ENCODE measurements at places on chromosomes 7 and 10. TPM values are rescaled to one million over a fixed set of nuclear protein-coding genes. Genes with fewer than 3 reads are reported as not detected.

- no peak for DNase-seq
Measured at GRCh38 chr7:102321351-102322201, 34.7 kb downstream of the SPDYE6 start.

PDZD7 gene
- total RNA-seq = 0.59 TPM

- no peak for DNase-seq
Measured at GRCh38 chr10:128022261-128023196, 103.7 kb downstream of the MKI67 start.

MLXIPL gene
- 0.41 TPM for total RNA-seq

CNPY1 gene
- not detected for total RNA-seq

DNA sequence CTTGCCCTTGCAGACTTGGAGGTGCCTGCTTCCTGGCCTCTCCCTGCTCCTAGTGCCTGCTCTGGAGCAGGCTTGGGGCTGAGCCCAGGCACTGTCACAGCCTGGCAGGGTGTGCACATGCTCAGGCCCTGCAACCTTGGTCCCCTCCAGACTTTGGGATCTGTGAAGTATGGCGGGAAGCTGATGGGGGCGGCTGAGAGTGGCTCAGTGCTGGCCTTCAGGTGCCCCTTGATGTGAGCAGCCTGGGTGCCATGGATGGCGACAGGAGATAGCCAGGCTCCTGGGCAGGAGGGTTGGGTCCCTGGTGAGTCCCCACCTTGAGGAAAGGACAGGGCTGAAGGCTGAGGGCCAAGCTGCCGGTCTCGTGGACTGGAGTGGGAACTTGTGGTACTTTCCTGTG, 700.4 kb upstream of the KCND2 start:
- no peak for DNase-seq

DNA sequence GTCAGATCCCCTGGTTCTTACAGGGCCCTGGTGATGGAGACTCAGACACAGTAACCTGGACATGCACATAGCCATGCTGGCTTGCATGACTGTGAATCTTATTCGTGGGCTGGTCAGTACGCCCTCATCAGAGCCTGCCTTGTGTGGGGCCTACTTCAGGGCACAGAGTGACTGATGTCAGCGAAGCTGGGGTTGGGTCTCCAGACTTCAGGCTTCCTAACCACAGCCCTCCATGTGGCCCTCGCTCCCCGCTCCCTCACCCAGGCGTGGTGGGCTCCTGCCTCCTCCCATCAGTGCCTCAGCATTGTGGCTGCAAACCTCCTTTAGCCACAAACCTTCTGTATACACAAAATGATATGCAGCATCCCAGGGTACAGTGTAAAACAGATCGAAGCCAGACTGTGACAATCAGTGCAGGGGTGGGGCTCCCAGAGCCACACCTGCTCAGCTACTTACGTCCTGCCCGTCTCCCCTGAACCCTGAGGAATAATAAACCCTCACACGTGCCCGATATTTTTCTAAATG, 7.1 kb upstream of the C10orf105 start:
- no peak for DNase-seq

DNA sequence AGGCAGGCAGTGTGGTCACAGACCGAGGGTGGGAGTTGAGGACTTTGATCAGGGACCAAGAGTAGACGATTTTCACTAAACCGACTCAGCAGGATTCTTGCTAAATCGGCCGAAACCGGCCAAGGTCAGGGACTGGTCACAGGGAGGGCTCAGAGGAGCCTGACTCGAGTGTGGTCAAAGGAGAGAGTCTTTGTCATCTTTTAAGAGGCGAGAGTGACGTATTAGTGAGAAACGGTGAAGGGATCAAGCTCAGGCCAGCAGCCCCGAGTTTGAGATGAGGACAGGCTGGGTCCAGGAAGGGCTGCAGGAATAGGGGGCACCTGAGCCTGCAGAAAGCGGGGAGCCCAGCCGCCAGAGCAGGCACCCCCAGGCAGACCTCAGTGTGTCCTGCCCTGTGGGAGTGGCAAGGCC, 41.6 kb upstream of the FAM20C start:
- DNase-seq = no peak

DNA sequence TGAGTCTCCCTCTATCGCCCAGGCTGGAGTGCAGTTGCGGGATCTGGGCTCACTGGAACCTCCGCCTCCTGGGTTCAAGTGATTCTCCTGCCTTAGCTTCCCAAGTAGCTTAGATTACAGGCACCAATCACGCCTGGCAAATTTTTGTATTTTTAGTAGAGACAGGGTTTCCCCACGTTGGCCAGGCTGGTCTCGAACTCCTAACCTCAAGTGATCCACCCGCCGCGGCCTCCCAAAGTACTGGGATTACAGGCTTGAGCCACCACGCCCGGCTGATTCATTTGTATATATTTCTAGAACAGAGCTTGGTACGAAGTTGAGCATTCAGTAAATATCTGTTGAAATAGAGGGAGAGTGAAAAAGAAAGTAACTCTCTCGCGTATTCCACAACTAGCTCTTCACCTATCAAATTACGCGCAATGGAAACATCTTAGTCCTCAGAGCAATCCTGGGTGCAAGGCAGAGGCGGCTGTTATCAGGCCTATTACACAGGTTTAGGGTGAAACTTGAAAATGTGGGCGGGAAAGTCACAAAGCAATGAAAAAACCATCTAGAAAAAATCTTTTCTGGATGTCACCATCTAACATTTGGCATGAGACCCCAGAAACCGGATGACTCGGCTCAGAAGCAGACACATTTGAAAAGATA, 707 bp upstream of the GHITM start:
- DNase-seq = no peak

UBE2D1 gene
- 18.0 TPM for total RNA-seq

GRCh38 chr10:66671562-66671961, 254.3 kb upstream of the LRRTM3 start:
- no peak for DNase-seq

NDUFB8 gene
- 361 TPM for total RNA-seq

CLRN3 gene
- total RNA-seq = not detected

DNA sequence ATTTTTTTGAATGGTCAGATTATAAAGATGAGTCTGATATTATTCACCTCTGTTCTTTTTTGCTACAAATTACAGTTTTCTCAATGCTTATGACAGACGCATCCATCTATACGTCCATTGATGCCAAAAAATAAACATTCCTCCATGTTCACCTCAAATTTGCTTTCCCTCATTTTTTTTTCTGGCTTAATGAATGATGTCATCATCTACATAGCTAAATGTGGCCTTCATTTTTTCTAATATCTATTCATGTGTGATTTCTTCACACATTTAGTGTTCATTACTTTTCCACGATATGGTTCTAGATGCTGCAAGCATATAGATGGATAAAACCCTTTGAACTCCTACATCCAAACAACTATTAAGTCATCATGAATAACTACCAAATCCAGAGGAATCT, 163.1 kb downstream of the MAGI2 start:
- DNase-seq = no peak

TFPI2 gene
- 5.9 TPM for total RNA-seq

DNA sequence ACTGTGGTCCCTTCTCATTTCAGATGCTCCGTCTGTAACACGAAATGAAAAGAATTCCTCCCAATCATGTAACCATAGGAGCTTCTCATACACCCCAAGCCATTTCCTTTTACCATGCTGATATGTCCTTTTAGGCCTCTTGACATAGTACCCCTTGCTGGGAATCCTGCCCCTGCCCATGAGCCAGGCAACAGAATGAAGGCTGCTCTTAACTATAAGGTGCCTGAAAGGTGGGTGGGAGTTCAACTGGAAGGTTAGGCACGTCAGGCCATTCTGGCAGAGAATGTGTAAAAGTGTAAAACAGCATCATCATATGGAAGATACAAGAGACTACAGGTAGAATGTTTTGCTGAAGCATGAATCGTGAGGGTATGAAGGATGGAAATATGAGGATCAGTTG, 22.5 kb downstream of the IL2RA start:
- no peak for DNase-seq

GRCh38 chr7:101218236-101219125, 516 bp downstream of the ZNHIT1 start:
- no peak for DNase-seq

DNA sequence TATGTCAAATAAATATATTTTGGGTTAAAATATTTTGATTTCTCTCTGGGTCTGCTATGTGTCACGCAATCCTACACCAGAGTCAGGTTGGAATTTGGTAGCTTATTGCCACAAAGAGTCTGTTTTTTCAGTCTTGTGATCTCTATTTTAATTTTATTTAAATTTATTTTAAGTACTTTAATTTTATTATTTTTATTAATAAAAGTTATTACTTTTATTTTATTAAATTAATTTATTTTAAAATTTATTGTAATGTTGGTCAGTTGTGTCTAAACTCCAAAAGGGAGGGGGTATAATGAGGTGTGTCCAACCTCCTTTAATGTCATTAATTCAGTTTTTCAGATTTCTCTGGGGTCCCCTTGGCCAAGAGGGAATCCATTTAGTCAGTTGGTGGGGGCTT, 42.8 kb upstream of the RAB18 start:
- no peak for DNase-seq

- no peak for DNase-seq
Measured at GRCh38 chr7:149196151-149196704, 882 bp downstream of the ZNF282 start.

CALN1 gene
- total RNA-seq = not detected

CPA1 gene
- total RNA-seq = not detected

LRRC61 gene
- 9.8 TPM for total RNA-seq

DNA sequence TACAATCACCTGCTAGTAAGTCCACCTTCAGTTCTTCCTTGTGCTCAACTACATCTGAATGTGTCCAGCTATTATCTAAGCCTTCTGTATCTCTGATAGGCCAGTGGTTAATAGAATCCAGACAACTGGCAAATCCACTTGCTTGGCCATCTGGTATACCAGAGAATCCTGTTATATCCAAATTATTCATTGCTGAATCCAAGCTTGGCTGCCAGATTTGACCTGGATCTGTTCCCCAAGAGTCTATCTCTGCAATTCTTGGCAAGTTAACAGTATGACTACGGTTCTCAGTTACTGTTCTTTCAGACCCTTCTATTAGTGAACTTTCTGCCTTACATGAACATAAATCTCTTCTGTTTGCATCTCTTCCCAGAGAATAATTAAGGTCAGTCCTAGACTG, 154.6 kb upstream of the TARP start:
- no peak for DNase-seq

DNA sequence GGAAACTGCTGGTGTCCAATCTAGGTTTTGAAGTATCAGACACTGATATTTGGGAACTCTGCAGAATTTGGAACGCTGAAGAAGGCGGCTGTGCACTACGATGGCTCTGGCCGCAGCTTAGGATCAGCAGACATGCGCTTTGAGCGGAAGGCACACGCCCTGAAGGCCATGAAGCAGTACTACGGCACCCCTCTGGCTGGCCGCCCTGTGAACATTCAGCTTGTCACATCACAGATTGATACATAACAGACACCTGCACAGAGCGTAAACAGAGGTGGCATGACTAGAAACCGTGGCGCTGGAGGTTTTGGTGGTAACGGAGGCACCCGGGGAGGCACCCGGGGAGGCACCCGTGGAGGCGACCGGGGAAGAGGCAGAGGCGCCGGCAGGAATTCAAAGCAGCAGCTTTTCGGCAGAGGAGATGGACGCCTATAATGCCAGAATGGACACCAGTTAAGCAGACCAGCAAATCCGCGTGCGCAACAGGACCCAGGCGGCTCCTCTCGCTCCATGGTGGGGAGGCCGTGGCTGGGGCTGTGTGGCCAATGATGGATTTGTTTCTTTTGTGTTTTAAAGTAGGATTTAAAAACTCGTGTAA, 22.2 kb upstream of the CCL24 start:
- no peak for DNase-seq

PPP1R17 gene
- total RNA-seq = not detected

GRCh38 chr7:105759670-105760550, 116.5 kb downstream of the ATXN7L1 start:
- DNase-seq = no peak

Measured in right atrium auricular region (tissue), 2 donors.